Esophagus squamous epithelium (tissue), 5 donors: ENCODE measurements at places on chromosomes 6 and 20.

DNA sequence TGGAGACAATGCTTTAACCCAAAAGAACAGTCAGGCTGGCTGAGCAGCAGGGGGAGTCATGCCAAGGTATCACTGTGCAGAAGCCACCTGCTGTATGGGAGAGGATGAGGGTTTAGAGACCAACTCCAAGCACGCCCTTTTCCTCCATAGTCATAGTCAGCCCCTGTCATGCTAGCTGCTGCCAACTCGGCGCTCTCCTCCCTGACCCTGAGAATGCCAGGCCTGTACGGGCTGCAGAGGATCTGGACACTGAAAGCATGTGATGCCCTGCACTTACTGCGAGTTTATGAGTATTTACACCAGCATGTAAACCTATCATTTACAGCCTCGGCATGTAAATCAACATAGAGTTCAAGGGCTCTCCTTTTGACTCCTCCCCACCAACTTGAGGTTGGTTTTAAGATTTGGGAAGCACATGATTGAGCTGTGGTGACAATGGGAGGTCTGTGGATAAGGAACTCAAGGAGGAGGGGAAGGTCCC is 11.7 kb upstream of the SCUBE3 start:
- no peak for DNase-seq

DNA sequence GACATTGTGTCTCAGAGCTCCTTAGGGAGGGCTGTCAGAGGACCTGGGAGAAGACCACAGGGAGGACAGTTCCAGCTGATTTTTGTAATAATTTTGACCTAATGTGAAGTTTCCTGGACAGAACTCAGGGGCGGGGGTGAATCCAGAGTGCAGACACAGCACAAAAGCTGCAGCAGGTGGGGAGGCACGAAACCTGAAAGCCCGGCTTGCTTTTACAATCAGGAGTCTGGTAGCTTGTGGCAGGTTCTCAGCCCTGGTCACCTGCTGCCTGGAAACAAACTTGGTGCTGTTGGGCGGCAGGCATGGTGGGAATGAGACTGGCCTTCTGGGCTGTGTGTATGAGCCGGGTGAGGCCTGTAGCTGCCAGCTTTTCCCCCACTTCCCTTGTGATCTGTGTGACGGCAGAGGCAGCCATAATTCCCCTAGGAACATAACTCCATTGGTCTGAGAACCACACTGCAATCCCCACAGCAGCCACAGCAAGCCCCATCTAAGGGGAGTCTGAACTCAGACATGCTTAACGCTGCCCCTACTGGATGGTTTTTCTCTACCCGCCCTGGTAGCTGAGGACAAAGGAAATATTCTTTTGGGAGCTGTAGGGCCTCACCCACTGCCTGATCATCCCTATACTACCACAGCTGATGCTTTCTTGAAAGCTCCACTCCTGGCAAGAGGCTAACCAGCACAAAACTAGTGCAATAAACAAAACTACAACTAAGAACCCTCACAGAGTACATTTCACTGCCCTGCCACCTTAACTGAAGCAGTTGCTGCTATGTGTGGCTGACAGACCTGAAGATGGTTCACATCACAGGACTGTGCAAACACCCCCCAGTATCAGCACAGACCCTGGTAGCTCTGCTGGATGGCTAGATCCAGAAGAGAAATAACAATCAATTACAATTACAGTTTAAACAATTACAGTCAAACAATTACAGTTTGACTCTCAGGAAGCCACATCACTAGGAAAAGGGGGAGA is 1055.1 kb upstream of the GJE1 start:
- DNase-seq: no peak

DNA sequence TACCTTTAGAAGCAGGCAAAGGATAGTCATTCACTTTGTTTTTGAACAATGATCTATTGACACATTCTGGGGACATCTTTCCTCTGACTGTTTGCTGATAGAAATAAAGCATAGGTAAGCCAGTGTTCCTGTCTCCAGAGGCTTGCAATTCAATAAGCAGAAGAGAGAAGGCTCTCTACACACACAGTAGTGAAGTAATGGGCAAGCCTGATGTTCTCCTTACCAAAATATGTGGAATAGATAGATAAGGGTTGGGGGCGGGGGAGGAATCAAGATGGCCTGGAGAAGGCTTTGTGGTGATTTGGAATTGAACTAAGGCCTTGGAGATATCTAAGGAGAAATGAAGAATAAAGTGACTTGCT is 27.3 kb downstream of the PAQR8 start:
- no peak for DNase-seq

DNA sequence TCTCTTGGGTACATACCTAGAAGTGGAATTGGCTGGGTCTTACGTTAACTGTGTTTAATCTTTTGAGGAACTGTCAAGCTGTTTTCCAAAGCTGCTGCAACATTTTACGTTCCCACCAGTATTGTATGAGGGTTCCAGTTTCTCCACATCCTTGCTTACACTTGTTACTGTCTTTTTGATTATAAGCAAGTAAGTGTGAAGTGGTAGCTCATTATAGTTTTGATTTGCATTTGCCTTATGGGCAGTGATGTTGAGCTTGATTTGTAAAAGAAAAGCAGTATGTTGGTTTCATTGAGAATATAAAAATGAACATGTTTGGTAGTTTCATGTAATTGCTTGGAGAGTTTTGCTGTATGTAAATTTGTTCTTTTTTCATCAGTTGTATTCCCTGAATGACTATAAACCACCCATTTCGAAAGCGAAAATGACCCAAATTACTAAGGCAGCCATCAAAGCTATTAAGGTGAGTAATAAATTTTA is 40.4 kb downstream of the SCAF8 start:
- DNase-seq: no peak

- DNase-seq: no peak
These were observed 1.9 kb upstream of the SLC35D3 start for GRCh38 chr6:136920216-136920615.

GRCh38 chr20:650954-651353 is 2.0 kb downstream of the SRXN1 start:
- DNase-seq: no peak

- no peak for DNase-seq
These were observed 13.4 kb downstream of the PBOV1 start for GRCh38 chr6:138204792-138205384.

- no peak for DNase-seq
These were observed 42.3 kb downstream of the HBS1L start for GRCh38 chr6:135012349-135012748.

DNA sequence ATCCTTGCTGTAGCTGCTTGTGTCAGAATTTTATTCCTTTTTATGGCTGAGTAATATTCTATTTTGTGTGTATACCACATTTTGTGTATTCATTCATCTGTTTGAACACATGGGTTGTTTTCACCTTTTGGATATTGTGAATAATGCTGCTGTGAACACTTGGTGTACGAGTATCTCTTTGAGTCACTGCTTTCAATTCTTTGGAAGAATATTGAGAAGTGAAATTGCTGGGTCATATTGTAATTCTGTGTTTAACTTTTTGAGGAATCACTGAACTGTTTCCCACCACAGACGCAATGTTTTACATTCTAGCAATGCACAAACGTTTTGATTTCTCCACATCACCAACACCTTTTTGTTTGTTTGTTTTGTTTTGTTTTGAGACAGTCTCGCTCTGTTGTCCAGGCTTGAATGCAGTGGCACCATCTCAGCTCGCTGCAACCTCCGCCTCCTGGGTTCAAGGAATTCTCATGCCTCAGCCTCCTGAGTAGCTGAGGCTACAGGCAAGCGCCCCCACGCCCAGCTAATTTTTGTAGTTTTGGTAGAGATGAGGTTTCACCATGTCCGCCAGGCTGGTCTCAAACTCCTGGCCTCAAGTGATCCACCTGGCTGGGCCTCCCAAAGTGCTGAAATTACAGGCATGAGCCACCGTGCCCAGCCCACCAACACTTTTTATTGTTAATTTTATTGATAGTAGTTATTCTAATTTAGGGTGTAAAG is 21.7 kb downstream of the CPXM1 start:
- DNase-seq: no peak

DNA sequence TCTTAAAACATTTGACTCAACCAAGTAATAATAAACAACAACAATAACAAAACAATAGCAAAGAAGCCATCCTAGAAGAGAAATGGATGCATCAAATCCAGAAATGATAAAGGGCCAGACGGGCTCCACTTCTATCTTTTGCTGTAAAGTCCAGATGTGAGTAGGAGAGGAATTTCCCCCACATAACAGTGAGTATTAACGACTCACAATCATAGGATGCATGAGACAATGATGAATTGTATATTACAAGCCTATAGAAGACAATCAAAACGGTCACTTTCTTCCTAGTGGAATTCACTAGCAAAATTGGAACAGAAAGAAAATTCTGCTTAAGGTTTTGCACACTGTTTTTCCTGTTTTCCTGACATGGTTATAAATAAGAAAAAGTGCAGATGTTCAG is 97.0 kb upstream of the PREP start:
- DNase-seq: no peak

GRCh38 chr20:37567671-37568588 is 40.3 kb upstream of the BLCAP start:
- DNase-seq: no peak

DNA sequence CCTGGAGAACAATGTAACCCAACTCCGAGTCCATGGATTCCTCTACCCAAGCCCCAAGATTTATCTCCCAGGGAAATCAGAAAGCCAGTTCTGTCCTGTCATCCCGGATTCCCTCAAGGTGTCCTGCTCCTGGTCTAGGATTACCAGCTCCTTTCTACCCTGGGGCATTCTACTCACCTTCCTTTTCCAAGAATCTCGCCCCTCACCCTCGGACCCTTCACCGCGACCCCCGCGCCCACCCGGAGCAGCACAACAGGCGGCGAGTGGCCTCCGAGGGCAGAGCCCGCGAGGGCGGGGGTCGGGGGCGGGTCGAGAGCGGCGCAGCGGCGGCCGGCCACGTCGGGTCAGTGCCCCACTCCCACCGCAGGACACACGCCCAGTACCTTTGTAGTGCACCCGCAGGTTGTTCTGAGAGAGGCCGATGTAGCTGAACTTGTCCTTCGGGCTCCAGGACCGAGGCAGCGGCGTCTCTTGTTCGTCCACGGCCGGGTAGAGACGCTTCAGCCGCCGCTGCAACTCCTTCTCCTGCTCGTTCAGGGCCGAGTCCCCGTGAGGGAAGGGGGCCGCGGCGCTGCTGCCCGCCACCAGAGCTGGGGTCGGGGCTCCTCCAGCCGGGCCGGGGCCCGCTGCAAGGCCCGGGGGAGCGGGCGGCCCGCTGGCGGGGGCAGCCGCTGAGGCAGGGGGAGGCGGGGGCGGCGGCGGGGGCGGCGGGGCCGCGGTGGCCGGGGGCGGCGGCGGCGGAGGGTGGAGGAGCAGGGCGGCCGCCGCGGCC is 897 bp downstream of the RANBP9 start:
- no peak for DNase-seq

- no peak for DNase-seq
These were observed 349.3 kb upstream of the MMS22L start for GRCh38 chr6:97632341-97632740.

DNA sequence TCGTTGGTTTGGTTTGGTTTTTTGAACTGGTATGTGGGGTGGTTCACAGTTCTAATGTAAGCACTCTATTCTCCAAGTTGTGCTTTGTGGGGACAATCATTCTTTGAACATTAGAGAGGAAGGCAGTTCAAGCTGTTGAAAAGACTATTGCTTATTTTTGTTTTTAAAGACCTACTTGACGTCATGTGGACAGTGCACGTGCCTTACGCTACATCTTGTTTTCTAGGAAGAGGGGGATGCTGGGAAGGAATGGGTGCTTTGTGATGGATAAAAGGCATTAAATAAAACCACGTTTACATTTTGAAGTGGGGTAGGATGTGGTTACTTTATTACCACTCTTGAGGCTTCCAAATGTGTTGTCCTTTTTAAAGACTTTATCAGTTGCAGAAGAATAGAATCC is 168.0 kb downstream of the ZMYND8 start:
- no peak for DNase-seq

GRCh38 chr6:108822401-108822800 is 25.8 kb upstream of the ARMC2 start:
- no peak for DNase-seq

- no peak for DNase-seq
These were observed 167.8 kb upstream of the HDAC2 start for GRCh38 chr6:114138577-114139248.

DNA sequence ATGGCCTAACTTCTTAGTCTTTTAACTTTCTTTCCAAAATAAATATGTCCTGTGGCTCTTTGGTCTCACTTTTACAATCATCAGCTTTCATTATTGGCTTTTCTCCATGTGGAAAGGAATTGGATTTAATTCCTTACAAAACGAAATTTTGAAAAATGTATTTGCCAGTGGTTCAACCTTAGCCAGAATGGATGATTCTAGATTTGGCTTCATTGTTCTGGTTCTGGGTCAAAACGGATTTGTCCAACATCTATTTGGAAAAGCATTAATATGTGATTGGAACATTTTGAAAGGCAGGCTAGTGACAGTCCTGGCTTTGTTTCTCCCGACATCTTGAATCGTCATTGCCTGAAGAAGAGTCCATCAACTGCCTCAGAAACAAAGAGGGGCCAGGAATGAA is 59.2 kb downstream of the TENT5A start:
- DNase-seq: no peak

DNA sequence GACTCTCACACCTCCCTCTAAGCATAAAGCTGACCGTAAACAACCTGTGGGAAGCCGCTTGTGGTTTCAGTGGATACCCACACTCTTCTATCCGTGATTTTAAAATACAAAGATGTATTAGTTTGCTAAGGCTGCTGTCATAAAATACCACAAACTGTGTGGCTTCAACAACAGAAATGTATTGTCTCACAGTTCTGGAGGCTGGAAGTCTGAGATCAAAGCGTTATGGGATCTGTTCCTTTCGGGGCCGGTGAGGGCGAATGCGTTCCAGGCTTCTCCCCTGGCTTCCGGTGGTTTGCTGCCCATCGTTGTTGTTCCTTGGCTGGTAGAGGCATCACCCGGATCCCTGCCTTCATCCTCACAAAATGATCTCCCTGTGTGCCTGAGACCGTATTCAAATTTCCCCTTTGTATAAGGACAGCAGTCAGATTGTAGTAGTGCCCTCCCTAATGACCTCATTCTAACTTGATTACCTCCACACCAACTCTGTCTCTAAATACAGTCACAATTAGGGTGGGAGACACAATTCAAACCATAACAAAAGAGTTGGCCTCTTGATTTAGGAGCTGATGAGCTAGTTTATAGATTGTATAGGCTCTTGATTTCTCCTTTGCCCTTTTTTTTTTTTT is 210.6 kb upstream of the SOX4 start:
- DNase-seq: no peak

DNA sequence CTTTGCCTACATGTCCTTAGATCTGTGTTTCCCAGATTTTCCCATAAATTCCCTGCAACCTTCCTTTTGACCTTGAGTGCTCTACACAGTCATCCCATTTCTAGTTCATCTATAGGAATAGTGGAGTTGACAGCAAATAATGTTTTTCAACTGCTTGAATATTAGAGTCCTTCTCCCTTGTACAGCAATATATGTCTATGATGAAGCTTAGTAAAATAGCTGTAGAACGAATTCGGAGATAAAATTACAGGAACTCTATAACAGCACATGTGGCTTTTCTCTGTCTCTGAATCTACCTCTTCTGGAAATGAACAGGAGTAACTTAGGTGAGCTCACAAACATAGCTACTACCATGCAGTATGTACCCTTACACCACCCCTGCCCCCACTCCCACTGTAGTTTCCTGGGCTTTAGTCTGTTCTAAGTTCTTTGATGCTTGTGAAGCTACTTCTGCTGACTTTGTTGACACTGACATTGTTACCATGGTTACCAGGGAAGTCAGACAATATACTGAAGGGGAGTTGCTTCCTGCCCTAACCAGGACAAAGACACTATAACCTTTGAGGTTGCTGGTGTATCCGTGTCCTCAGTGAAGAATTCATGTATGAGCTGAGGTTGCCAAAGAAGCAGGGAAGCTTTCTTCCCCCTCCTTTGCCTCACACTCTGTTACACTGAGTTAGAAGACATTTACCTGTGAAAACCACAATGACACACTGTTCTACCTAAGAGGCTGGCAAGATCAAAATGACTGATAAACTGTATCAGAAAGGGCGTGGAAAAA is 35.8 kb upstream of the SHLD1 start:
- DNase-seq: no peak
